ENCODE measurements at places on chromosomes 11 and 22.
A peak's percentile ranks its signal among the peaks of the same experiment; 100 is the strongest.

GRCh38 chr11:27388001-27388400 is 25.0 kb upstream of the CCDC34 start:
- no peak for DNase-seq

- no peak for DNase-seq
These were observed 54.1 kb downstream of the PDHX start for GRCh38 chr11:34970480-34970879.

- no peak for DNase-seq
These were observed at the start of gene PHLDB1 for GRCh38 chr11:118607401-118608359. Gene PHLDB1, plus strand, starts transcription at chr11:118607615. Its CDS starts 6,222 bp downstream, at chr11:118613837.

GRCh38 chr11:106983261-106983660 is 35.0 kb downstream of the GUCY1A2 start:
- no peak for DNase-seq

DNA sequence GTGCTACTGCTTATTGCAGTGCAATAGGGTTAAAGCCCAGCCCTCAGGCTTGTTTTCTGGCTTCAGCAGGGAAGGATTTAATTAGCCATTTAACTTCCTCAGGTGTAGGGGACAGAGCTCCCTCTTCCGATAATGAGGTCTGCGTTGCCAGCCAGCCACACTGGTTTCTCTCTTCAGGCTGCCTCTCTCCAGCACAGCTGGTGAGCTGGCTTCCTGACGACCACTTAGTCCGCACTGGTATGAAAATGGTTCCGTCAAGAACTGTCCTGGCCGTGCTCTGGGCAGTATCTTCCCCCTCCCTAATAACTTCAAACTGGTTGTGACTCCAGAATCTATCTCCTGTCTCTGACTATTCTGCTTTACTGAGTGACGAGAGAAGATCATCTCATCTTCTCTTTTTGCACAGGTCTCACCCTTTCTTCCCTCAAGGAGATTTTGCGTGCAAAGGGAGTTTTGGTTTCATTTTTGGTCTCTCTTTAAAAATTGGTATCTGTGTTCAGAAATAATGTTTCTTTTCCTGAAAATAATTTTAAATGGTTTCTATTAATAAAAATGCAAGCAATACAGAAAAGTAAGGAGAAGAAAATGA is 49.2 kb downstream of the CNTN5 start:
- no peak for DNase-seq

GRCh38 chr22:25167082-25167481 is 32.6 kb upstream of the CRYBB3 start:
- DNase-seq = no peak

DNA sequence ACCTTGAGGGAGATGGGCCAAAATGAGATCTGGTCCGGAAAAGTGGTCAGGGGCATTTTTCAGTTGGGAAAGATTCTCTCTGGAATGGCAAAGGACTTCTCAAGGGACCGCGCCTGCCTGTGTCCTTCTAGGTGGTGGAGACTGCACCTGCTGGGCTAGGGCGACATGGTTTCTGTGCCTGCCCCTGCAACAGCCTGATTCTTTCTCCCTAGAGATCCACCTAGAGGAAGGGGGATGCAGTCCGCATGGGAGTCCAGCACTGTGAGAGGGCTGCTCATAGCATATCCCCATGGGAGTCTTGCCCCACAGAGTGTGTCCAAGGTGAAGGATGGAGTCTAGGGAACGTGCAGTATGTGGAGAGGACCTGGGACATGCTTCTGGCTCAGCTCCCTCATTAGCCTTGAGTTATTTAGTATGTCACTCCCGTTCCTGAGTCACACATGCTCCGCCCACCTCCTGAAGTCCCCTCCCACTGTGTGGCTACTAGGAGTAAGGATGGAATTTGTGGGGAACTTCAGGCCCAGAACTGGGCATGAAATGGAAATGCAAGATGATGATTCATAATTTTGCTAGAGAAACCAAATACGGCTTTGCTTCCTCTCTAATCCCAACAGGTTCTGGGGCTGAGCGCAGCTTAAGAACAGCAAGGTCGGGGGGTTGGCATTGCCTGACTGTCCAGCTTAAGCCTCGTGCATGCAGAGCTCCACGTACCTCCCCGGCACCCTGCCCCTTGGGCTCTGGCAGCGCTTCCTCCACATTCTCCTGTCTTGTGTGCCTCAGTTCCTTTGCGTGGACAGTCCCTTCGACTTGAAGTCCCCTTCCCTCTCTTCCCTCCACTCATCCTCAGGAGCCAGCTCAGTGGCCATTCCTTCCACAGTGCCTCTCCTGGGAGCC is 35.0 kb downstream of the GRIK4 start:
- no peak for DNase-seq

DNA sequence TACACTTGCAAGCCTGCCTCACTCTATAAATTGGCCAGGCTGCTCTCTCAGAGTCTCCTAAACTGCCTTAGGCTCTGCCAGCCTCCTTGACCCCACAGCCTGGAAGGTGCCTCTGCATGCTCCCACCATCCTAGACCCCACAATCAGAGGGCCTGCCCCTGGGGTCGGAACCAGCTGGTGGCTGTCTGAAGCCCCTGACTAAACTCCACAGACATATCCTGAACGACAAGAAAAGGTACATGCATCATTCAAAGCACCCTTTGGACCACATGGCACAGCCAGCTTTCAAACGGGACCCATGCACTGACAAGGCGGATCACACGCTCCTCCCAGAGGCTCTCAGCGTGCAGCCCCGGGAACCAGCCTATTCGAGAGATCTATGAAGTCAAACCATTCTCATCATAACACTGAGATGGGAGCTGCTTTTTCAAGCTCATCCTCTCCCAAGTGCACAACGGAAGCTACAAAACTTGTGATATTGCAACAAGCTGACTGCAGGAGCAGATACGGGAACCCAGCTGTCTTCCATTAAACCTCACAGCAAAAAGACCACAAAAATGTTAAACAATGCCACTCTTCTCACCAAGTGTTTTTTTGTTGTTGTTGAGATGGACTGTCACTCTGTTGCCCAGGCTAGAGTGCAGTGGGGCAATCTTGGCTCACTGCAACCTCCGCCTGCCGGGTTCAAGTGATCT is 8.1 kb downstream of the SHANK2 start:
- DNase-seq = no peak

DNA sequence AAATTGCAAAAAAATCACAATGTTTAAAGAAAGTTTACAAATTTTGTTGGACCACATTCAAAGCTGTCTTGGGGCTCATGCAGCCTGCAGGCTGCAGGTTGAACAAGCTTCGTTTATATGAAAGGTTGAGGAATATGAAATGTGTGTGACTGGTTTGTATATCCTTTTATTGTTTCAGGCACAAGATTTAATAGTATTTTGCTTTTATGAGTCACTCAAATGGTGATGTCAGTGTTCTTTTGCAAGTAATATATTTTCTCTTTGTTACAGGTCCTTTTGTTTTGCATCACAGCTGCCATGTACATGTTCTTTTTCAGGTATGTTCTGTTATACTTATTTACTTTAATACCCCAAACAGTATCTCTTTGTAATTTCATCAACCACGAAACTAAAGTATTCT is 198.6 kb downstream of the TMEM135 start:
- no peak for DNase-seq

DNA sequence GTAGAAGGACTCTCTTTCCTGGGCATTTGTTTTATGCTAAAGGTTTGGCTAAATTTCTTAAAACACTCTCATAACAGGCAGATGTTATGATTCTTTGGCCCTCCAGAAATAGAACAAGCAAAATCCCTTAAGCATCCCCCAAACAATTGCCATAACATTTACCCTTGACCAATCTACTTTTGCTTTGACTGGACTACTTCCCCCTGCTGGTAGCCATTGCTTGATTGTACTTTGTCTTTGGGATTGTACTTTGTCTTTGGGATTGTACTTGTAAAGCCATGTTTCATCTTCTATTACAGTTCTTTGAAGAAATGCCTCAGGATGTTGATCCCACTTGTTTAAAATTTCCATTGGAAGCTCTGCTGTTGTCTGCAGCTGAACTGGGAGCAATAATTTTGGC is 53.3 kb upstream of the GLYAT start:
- DNase-seq = no peak

GRCh38 chr22:42280836-42281235 is 10.4 kb upstream of the TCF20 start:
- no peak for DNase-seq

DNA sequence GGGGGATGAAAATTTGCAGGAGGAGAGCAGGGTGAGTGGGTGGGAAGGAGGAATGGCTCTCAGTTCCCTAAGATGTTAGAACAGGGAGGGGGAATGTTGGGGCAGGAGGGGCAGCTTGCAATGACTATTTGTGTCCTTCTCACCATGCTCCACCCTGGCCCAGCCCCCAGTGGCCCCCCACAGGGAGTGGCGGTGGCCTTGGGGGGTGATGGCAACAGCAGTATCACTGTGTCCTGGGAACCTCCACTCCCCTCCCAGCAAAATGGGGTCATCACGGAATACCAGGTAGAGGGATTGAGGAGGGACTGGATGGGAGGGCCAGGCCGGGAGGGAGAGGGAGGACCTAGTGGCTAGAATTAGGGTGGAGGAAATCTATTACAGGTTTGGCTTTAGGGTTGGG is 10.2 kb downstream of the ROBO3 start:
- DNase-seq = no peak

GRCh38 chr22:22210375-22210774 is 34.2 kb upstream of the VPREB1 start:
- DNase-seq = peak; percentile 75

DNA sequence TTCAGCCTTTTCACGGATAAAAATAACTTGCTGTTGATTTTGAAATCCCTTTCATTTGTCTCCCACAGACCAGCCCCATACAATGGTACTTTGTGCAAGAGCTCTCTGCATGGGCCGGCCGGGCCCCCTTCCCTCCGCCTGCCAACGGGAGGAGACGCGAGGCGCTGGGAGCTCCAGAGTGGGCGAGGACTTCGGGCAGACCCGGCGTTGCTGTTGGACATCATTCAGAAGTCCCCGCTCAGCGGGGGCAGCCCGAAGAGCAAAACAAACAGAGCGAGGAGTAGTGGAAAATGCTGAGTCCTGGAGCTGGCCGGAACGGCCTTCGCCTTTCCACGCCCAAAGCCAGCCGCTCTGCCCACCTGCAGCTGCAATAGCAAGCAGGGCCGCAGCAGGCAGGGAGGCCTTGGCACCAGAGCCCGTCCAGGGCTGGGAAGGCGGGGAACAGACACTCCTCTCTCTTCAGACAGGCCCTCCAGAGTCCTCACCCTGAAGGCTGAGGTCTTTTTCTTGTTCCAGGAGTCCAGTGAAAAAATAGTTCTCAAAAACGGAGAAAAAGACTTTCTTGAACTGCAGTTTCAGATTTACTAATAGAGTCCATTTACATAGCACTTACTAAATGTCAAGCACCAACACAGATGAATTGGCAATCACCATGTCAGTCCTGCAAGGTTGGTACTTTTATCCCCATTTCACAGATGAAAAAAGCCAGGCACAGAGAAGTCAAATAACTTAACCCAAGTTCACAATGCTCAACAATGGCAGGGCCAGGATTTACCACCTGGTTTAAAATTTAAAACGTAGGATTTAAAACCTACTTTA is 135.5 kb downstream of the ETS1 start:
- DNase-seq = no peak

DNA sequence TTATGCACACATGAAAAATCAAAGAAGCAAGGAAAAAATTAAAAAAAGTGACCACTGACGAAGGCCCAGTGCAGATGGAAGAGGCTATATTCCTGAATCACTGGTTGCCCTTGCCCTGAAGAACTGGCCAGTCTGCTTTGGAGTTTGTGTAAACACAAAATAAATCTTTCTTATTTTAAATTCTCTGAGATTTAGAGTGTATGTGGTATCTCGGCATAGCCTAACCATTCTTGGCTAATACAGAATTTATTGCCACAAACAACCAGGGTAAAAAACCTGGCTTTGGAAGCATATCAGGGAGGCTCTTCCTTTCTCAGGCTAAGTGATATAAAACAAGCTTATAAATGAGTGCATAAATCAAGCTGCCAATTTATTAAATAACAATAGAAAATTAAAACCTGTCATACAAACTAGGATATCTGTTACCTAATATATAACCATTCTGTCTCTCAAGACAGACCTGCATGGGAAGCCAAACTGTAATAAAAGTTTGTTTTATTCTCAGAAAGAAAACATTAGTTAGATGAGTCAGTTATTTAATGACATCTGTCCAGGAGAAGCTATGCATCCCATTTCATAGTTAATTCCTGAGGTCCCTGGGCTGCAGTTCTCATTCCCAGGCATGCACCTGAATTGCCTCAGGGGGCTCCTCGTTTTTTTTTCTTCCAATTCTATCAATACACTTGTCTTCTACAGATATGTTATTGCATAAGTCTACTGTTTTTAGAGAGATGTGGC is 6.1 kb upstream of the TMEM135 start:
- no peak for DNase-seq
